Myocyte (in vitro differentiated cells): ENCODE measurements at places on chromosomes 7 and 10. TPM values are rescaled to one million over a fixed set of nuclear protein-coding genes. Genes with fewer than 3 reads are reported as not detected.

DNA sequence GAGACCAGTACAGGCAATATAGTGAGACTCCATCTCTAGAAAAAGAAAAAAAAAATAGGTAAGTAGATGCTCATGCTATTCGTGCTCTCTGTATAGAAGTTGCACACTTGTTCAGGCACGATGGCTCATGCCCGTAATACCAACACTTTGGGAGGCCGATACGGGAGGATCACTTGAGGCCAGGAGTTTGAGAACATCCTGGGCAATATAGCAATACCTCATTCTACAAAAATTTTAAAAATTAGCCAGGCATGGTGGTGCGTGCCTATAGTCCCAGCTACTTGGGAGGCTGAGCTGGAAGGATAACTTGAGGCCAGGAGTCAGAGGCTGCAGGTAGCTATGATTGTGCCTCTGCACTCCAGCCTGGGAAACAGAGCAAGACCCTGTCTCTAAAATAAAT is 17.2 kb upstream of the NPTX2 start:
- DNase-seq: no peak

The ABI1 gene
- 43.1 and 62.9 TPM in 2 replicates for total RNA-seq

DNA sequence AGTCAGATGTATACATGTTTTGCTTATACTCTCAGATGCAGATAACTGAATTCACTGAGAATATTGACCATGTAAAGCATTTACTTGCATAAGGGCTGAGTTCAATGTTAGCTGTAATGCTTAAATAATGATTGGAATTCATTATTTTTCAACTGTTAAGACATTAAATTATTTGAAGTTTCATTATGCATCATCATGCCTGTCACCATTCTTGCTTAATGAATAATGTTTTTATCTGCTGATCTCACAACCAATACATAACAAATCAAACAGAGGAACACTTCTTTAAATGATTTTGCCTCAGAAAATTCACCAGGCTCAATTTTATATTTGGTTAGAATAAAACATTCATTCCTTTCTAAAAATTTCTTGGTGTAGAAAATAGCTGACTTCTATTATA is 233.4 kb downstream of the GPR37 start:
- DNase-seq: no peak

- peak; percentile 23 for DNase-seq
Measured at GRCh38 chr7:25287291-25287690, 59.0 kb upstream of the NPVF start.

- peak; percentile 80 for DNase-seq
Measured at GRCh38 chr7:150370612-150371071, 2.0 kb downstream of the REPIN1 start.

DNA sequence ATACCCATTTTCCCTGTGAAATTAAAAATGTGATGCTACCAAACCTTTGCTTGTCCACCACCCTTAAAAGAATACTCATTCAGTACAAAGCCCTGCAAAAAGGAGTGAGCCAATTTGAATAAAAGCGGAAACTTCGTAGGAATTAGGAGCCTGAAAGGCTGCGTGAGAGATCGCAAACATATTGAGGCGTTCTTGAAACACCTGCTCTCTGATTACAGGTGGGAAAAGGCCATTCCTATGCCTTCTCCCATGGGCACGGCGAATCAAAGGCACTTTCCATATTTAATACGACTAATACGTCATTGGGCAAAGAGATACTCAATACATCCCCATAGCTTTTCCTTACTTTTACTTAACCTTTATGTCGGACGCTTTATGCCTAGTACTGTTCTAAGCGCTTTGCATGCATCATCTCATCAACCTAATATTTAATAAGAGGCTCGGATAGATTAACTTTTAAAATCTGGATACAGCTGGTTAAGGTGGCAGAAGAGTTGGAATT is 30.9 kb upstream of the KMT2E start:
- no peak for DNase-seq

The TAS2R3 gene
- total RNA-seq: 0.78 TPM in 1 of 2 replicates, not detected in the other

DNA sequence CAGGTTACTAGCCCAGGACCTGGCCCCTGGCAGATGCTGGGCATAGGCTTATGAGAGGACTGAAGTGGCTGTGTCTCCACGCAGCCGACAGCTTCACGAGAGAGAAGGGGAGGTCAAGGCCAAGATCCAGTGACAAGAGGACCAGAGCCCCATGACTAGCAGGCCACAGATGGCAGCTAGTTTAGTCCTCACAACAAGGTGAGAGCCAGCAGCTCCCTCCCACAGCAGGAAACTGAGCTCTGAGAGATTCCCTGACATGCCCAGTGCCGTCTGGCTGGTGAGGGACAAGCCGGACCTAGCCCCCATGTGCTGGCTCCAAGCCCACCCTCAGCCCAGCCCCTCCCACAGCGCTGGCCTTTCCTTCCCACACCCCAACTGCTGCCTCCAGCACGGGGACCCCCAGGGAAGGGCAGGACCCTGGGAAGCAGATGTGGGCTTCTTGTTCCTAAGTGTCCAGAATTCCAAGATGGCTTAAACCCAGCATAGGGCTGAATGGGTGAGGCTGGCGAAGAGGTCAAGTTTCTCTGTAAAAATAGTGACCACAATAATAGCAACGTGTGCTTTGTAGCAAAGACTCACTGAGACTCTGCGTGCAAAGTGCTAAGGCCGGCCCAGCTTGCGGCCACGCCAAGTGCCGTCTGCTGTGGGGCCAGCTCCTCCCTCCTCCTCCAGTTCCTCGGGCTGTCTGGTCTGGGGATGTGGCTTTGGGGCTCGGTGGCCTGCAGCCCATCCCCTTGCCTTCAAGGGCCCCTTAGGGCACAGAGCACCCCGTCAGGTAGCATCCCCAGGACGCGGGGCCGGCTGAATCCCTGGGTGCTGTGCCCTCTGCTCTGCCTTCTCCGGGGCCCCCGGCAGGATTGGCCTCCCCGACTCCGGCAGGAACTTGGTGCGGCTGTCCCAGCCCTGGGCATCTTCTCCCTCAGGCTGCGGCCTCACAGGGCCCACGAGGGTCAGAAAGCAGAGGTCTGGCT is 7.8 kb upstream of the FAM20C start:
- peak; percentile 87 for DNase-seq

The MSANTD7 gene
- total RNA-seq: 15.2 and 15.9 TPM in 2 replicates

DNA sequence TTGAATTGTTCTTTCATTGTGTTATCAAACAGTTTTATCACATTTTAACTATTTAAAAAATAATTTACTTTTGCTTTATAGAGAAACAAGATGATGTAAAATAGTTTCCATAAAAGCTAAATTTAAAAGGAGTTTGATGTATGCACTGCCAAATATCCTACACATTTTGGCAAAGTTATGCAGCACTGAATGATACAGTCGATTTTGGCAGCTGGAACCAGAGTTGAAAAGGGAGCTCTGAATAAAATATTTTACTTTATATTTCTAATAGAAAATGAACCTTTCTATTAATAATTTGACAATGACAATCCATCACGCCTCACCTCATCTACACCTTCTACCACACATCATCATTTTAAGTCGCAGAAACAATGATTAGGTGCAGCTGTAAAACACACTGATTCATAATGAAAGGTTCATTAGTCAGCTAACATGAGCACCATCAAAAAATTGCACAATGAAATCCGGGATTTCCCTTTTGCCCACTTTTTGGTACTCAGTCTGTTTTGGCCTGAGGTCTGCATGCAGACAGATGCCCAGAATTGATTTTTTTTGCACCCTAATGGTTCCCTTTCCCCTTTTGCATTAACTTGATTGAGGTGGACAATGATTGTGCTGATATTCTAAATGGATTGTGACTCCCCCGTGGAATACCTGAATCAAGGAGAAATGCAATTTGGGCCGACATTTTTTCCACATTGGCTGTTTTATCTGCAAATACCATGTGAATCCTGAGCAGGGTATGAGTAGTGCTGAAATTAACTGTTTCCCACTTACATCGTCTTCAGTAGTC is 105.8 kb downstream of the THSD7A start:
- DNase-seq: no peak

GRCh38 chr10:129388435-129388834 is 78.6 kb upstream of the MGMT start:
- no peak for DNase-seq

DNA sequence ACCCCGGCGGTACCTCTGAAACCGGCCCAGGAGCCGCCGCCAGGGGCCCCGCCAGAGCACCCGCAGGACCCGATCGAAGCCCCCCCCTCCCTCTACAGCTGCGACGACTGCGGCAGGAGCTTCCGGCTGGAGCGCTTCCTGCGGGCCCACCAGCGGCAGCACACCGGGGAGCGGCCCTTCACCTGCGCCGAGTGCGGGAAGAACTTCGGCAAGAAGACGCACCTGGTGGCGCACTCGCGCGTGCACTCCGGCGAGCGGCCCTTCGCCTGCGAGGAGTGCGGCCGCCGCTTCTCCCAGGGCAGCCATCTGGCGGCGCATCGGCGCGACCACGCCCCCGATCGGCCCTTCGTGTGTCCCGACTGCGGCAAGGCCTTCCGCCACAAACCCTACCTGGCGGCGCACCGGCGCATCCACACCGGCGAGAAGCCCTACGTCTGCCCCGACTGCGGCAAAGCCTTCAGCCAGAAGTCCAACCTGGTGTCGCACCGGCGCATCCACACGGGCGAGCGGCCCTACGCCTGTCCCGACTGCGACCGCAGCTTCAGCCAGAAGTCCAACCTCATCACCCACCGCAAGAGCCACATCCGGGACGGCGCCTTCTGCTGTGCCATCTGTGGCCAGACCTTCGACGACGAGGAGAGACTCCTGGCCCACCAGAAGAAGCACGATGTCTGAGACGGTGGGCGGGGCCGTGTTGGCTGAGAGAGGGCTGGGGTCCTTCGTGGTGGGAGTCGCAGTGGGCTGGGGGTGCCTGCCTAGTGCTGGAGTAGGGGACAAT is 3.8 kb downstream of the REPIN1 start:
- no peak for DNase-seq

GRCh38 chr7:111594602-111595001 is 32.3 kb upstream of the IMMP2L start:
- DNase-seq: no peak

- no peak for DNase-seq
Measured at GRCh38 chr7:101589976-101590662, 39.0 kb downstream of the MYL10 start.

DNA sequence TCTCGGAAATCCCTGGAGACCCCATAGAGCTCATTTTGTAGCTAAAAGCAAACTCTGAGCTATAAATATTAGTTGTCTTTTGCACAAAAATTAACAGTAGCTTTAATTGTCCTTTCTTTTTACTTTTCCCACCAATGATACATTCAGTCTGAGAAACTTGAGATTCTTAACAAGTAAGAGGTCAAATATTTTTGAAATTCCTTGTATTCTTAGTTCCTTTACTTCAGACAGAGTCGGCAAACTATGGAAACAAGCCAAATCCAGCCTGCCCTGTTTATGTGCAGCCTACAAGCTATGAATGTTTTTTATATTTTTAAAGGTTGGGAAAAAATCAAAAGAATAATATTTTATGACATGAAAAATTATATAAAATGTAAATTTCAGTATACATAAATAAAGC is 146.6 kb downstream of the CTNNA3 start:
- DNase-seq: peak; percentile 40

The CELF2 gene
- 71.0 and 77.0 TPM in 2 replicates for total RNA-seq

The PKD2L1 gene
- total RNA-seq: 0.13 TPM in 1 of 2 replicates, not detected in the other

DNA sequence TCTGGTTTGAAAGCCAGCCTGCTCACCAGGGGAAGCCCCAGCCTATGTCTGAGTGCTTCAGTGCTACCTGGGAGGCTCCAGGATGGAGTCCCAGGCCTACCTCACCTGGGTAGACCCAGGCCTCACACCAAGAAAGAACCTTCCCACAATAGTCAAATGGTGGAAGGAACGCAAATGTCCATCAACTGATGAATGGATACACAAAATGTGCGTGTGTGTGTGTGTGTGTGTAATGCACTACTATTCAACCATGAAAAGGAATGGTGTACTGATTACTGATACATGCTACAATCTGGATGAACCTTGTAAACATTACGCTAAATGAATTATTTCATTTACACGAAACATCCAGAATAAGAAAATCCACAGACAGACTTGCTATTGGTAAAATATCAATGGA is 15.2 kb upstream of the ADRB1 start:
- DNase-seq: no peak

DNA sequence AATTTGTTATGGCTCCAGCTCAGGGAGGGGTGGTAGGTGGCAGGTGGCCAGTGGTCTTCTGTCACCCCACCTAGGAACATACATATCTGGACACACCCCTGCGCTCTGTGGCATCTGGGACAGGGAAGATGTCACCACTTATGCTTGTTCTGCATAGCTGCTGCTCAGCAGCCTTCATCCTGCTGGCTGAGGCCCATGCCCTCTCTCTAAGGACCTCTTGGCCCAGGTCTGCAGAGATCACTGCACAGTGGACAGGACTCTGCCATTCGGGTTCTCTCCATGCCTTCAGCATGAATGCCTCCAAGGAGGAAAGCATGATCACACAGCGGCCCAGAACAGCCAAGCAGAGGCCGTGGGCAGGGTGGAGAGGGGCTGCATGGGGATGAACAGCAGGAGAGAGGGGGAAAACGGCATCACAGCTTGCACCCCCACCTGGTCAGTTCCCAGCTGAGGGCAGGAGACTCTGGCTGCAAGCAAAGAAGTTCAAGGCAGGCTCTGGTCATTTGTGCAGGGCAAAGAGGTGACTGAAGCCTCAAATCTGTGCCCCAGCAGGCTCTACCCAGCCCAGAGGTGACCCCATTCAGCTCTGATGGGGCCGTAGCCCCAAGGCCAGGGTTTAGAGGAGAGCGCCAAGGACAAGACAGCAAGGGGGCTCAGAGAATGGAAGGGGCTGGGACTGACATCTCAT is 47.8 kb upstream of the GDF10 start:
- DNase-seq: no peak

The CTNNA3 gene
- 3.1 and 6.9 TPM in 2 replicates for total RNA-seq

- DNase-seq: no peak
Measured at GRCh38 chr7:78649976-78650375, 803.5 kb downstream of the MAGI2 start.

DNA sequence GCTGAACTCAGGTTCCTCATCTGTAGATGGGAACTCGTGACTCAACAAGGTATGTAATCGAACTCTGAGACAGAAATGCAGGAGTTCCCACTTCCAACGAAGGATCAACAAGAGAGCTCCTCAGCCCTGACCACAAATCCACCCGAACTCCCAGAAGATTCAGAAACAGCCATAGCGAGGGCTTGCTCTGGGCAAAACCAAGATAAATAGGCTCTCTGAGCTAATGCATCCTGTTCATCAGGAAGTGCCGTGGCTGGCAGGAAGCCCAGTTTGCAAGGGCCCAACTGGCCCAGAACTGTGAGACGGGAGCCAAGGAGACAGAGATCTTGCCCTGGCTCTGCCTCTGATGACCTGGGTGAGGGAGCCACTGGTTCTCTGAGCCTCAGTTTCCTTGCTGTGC is 141.7 kb upstream of the PFKP start:
- peak; percentile 29 for DNase-seq
